ENCODE measurements at places on chromosomes 3 and 15.

DNA sequence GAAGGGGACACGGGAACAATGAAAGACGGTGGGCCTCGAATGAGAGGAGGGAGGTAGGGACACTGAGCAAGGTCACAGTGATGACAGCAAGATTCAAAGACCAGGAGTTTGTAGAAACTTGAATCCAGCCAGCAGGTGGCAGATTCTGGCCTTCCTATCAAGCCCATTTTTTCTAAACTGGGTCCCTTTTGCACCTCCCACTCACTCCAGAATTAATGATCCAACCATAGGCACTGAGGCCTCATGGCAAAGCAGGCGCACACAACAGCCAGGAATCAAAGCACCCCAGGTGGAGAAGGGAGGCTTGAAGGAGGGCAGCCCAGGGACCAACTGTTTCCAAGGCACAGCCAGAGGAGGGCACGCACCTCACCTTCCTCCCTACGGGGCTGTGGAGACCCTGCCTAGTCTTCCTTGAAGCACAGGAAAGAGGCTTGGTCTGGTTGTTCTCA lies 90.2 kb downstream of the ANP32A start:
- no peak for DNase-seq

GRCh38 chr3:23830869-23831484 lies 25.2 kb downstream of the UBE2E1 start:
- DNase-seq = no peak

GRCh38 chr3:48474619-48475018 lies 28.1 kb downstream of the ATRIP start:
- no peak for DNase-seq

DNA sequence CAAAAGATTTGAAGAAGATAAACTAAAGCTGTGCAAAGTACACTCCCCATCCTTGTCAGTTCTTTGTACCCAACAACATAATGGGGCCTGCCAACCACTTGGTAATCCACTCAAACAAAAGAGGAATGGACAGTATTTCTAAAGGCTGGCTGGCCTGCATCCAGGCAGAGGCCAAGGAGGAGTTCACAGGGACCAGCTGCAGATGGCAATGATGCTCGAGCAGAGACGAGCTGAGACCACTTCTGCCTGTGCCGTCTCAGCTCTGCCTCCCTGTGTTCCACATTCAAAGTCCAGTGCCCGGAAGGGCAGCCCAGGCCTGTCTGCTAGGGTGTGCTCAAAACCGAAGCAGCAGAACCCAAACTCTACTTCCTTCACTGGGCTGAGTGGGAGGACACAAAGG lies 14.3 kb downstream of the CXCR6 start:
- DNase-seq = no peak

GRCh38 chr15:60573936-60574335 lies 95.0 kb upstream of the ICE2 start:
- no peak for DNase-seq

GRCh38 chr3:37742121-37742520 lies 119.6 kb upstream of the CTDSPL start:
- DNase-seq = no peak

DNA sequence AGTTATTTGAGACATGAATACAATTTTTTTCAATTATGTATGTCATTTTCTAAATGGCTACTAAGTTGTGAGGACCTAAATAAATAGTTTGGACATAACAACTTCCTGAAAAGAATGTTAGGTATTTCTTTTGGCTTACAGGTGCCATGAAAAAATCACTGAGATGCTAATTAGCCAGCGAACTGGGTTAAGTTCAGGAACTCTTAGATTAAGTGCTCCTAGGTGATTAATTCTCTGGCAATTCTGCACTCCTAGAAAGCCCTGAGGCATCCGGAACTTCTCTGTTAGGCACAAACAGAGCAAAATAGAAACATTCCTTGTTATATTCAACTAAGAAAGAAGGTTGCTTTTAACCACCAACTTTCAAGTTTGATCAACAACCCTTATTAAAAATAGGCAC lies 192.3 kb downstream of the STAG1 start:
- no peak for DNase-seq

GRCh38 chr3:194714564-194714963 lies 28.9 kb downstream of the FAM43A start:
- no peak for DNase-seq

- no peak for DNase-seq
Measured at GRCh38 chr3:51434746-51435327, 43.8 kb downstream of the RBM15B start.

- no peak for DNase-seq
Measured at GRCh38 chr15:69265347-69265955, 33.3 kb upstream of the PAQR5 start.

GRCh38 chr15:91889111-91889815 lies 35.8 kb downstream of the SLCO3A1 start:
- no peak for DNase-seq

DNA sequence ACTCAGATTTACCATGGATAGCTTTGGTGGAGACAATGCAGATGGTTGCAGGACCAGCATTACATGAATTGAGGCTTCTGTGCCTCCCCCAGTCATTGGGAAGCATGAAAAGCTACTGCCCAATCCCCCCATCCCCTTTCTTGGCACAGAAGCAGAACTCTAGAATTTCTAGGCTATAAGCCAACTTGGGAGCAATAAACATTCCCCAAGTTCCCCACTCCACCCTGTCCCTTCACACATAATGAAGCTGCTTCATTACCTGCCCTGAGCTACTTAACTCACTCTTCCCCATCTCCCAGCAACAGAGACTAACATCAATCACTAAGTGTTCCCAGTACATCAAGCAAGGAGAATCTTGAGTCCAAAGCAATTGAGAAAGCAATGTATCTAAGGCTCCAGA lies 164.5 kb downstream of the RORA start:
- no peak for DNase-seq

GRCh38 chr3:195226445-195226844 lies 44.5 kb downstream of the XXYLT1 start:
- no peak for DNase-seq

DNA sequence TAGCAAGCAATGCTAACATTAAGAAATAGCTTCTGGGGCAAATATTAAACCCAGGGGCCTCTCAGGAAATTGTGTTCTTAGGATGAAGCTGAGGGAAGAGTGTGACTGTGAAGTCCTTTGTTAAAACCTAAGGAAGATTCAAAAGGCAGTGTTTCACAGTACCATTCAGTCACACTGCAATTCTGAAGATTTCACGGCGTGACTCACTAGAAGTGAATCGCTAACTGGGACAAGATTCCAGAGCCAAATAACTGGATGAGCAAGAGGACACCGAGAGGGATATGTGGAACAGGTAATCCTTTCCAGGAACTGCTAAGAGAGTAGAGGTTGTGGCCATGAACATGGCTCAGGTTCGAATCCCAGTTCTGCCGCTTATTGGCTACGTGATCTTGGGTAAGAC lies 61.8 kb upstream of the SMAD3 start:
- no peak for DNase-seq

DNA sequence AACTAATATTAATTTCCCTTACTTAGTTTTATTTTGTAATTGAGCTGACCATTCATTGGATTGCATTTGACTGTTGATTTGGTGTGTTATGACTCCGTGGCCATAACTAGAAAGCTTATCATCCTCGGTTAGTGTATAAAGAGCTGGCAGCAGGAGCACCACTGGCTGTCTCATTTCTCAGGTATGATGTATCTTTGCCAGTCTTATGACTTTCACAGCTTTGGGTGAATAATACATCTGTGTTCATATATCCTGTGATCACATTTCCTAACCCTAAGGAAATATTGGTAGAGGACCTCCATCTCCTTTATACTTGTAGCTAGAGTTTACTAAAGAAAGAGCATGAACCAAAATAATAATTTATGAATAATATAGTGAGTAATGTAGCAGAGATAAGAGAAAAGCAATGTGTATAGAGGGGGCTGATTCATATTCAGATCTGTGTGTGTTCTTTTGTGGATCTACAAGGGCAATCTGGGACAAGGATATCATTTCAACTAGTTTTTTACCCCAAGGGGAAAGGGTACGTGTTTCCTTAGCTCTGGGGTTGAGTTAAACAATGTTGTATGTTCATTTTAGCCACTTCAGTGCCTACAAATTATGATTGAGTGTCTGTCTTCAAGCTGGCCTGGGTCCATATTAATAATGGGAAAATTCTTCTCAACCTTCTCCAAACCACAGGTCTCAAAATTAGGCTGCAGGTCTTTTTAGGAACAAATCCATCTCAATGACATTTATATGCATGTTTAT lies 901.7 kb downstream of the NTRK3 start:
- no peak for DNase-seq

- DNase-seq = no peak
Measured at GRCh38 chr3:24812116-24812515, 317.5 kb upstream of the THRB start.

DNA sequence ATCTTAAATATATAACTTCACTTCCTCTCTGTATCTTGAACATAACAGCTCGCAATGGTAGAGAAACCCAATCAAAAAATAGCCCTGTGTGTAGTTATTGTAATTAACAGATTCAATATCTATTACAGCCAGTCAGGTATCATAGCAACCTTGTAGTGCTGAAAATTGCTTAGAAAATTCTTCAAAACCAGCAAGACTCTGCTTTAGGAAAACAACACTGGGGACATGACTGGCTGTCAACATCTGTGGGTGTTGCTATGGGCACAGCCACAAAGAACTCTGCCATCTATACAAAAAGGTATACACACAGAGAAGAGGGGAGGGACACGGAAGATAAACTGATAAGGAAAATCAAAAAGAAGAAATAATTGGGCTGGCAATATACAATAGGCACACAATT lies 101.2 kb downstream of the WDR72 start:
- no peak for DNase-seq

- no peak for DNase-seq
Measured at GRCh38 chr3:127384717-127385539, 97.1 kb upstream of the PRR20G start.

GRCh38 chr3:140468407-140468806 lies 209.5 kb upstream of the TRIM42 start:
- DNase-seq = no peak

DNA sequence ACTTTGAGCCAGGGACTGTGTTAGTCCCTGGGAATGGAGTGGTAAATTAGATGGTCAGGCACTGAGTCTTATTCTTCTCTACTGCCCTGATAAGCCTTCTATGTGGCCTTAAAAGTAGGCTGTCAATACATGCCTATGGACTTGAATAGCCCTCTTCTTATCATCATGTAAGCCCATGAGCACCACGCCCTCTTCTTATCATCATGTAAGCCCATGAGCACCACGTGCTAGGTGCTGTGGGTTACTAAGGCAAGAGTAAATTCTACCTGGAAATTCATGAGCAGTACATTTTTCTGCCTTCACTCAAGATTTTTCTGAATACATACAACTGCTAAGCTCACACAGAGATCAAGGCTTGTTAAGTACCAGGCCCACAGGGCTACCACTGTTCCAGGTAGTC lies 68.5 kb downstream of the DHX30 start:
- DNase-seq = no peak

DNA sequence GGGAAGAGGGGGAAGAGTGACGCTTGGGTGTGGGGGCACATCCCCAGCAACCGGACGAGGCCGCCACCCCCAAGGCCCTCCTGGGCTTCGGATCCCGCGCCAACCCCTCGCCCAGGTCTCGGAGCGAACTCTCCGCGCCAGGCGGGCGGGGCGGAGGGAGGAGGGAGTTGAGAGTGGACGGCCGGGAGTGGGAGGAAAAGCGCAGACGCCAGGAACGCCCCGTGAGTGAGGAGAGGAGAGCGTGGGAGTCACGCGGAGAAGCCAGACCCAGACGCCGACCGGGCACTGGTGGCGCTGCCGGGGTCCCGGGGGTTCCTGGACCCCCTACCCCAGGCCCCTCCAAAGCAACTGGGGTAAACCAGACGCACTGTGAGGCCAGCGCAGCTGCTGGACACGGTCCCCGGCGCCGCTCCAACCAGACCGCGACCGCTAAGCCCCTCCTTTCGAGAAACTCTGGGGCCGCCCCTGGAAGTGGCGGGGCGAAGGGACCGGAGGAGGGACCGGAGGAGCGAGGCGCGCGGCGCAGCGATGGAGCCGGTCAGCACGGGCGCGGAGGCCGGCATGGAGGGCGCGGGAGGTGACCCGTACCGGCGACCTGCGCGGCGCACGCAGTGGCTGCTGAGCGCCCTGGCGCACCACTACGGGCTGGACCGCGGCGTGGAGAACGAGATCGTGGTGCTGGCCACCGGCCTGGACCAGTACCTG lies at the start of gene EFCC1:
EFCC1 (plus strand) TSS at position 204 of the 705 bp plus-strand sequence; CDS start at position 529, 325 bp downstream.
- no peak for DNase-seq

DNA sequence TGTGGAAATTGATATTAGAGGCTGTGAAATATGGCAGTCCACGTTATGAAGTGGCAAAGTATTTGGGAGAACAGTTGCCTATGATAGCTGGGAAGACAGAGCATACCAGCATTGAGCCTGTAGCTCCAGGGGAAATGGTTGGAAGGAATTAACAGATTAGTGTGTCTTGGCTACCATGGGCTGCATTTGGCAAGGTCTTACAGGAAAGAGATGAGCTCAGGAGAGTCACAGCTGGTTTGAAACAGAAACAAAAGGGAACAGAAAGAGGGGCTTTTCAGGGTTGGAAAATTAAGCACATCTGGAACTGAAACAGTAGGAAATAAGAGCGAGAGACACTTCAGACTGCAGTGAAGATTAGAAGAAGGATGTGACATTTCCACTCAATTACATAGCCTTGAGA lies 141.7 kb downstream of the FBLN2 start:
- DNase-seq = no peak

DNA sequence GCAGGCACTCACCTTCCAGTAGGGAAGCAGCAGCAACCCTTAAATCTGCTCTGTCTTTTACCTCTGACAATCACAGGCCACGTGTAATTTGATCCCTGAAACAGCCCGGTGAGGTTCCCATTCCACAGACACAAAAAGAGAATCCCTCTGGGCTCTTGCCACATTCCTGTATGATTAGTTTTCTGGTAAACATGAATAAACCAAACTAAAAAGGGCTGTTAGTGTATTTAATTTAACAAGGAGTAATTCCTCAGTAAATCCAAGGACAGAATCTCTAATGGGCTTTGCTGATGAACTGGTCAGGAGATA lies 186.9 kb downstream of the FAM43A start:
- DNase-seq = no peak

- DNase-seq = no peak
Measured at GRCh38 chr3:30554317-30554690, 52.1 kb upstream of the TGFBR2 start.

DNA sequence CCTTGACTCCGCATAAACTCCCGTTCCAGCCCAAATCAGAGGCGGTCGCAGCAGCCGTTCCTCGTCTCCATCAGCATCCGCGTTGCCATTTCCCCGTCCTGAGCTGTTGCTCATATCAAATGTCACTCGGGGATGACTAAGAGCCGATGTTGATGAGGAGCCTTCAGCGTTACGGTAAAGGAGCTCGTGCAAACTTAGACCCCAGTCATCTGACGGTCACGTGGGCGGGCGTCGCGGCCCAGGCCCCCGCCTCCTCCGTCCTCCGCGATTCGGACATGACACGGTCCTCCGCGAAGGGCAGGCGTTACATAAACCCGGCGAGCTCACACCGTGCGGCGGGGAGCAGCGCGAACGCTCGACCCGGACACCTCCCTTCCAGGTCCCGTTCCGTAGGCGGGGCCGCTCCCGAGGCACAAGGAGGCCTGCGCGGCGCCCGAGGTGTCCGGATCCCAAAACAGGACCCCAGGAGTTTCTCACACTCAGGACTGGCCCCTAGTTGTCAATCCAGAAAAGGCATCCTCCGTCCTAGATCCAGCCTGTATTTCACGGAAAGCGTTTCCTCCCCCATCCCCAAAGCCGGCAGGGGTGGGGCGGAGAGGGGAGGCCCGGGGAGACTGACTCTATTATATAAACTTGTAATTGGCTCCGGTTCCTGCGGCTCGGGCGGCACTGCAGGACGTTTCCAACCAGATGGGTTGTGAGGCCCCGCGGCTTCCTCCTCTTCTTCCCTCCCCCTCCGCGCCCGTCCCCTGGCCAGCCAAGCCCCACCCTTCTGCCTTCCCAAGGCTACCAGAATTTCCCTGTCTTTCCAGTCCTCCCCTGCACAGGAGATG lies 100.0 kb upstream of the IGF1R start:
- peak; percentile 16 for DNase-seq

Measured in activated B cell treated with CpG ODN at 0.5 μM for 24 hours (primary cell).